ENCODE measurements at places on chromosomes 16 and 17.
A peak's percentile ranks its signal among the peaks of the same experiment; 100 is the strongest.

GRCh38 chr16:86752582-86753175 is 174.3 kb downstream of the FOXL1 start:
- DNase-seq, result no peak

DNA sequence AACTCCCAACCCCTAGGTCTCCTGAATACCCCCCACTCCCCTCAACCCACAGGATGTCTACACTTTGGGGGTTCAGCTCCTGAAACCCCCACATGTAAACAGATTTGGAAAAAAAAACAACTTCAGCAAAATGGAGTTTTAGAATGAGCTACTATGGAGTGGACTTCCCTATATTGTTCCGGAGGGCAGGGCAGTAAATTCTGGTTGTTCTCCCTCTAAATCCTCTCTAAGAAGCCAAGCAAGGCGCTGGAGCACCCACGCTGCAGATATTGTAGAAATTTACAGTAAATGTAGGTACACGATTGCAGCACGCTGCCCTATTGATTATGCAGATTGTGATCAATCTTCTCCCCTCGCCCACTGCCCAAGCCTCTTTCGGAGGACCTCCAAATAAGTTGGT is 8.5 kb upstream of the ZFHX3 start:
- DNase-seq, result no peak

DNA sequence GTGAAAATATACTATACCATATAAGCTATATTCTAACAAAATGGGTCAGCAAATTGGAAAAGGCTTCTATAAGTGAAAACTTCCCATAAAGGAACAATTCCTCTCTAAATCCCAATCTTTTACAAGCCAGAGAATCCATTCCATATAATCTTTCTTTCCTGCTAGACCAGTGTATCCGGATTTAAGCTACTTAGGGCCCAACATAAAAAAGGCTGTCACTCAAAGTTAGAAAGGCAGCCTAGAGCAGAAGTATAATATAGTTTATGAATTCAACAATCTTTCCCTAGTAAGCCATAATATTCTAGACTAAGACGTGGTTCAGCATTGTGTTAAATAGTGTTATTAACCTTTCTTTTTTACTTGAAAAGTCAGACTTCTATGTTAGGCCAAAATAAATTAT is 93.0 kb downstream of the SKAP1 start:
- no peak for DNase-seq

DNA sequence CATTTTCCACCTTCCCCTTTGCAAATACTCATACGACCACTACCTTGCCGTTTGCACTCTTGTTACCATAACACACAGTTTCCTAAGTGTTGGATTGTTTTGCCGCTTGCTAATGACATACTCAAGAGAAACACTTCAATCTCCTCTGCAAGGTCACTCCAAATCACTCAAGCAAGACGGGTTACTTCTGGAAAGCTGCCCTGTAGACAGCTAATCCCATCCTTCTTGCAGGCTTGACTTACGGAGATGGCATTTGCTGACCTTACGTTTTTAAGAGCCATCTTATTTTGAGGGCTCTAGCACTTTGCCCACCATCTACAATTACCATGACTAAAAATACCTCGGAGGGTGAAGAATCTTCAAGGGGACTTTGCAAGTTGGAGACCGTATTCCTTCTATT is 46.2 kb downstream of the MYH3 start:
- DNase-seq, result no peak

- no peak for DNase-seq
These were observed 79.1 kb downstream of the NXN start for GRCh38 chr17:900336-900934.

DNA sequence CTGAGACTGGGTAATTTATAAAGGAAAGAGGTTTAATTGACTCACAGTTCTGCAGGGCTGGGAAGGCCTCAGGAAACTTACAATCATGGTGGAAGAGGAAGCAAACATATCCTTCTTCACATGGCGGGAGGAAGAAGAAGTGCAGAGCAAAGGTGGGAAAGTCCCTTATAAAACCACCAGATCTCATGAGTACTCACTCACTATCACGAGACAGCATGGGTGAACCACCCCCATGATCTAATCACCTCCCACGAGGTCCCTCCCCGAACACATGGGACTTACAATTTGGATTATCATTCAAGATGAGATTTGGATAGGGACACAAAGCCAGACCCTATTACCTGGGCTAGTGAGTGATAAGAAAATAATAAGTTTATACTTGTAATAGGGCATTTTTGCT is 70.6 kb upstream of the HS3ST2 start:
- DNase-seq, result no peak

DNA sequence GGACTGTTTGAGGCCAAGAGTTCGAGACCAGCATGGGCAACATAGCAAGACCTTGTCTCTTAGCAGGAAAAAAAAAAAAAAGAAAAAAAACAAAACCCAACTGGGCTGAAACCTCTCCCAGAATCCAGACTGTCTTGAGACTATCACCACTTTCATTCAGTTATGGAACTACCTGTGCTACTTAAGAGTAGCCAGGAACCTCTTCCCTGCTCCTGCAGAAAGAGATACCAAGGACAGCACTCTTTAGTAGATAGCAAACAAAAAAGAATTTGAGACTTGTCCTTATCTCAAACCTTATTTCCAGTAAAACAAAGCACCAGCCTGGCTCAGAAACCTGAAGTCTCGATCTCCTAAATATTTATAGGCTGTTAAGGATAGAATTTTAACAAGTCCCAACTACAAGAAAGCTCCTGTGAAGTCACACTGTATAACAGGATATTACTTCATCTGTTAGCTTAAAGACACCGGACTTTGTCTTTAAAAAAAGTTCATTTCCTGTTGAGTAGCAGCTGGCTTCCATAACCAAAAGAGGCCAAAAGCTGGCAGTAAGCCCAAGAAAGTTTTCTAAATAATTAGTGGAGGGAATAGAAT is 5.1 kb downstream of the CDR2 start:
- no peak for DNase-seq

GRCh38 chr16:2082171-2082982 is 34.6 kb downstream of the TSC2 start:
- no peak for DNase-seq

- DNase-seq, result no peak
These were observed 88.6 kb upstream of the BRD7 start for GRCh38 chr16:50457423-50457822.

DNA sequence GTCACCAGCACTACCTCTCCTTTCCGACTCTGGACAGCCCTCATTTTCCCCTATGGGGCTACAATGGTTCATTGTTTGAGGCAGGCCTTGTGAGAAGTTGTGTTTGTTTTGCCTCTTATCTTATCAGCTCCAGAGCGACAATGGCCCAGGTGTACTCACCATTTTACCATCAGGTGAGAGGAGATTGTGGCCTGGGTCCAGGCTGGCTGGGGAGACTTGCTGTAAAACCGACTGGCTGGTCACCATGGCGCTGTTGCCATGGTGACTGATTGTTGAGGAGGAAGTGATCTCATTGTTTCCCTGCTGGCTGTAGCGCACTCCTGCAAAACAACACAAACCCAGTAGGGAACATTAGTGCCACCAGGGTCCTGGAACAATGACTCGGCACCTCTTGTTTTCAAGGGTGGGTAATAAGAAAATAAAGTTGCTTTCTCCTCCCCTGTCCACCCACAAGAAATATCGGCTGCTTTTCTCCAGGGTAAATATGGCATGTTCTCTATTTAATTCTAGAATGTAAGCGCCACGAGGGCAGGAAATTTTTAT is 34.4 kb downstream of the HNF1B start:
- no peak for DNase-seq

- no peak for DNase-seq
These were observed 472 bp upstream of the NME2 start for GRCh38 chr17:51165680-51166197.

DNA sequence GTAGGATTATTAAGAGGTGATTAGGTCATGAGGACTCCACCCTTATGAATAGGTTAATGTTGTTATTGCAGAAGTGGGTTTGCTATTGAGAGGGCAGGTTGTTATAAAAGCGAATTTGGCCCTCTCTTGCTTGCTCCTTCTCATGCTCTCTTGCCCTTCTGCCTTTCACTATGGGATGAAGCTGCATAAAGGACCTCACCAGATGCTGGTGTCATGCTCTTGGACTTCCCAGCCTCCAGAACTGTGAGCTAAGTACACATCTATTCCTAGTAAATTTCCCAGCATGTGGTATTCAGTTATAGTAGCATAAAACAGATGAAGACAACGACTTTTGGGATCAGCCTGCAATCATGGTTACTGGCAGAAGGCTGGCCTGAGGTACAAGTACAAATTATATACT is 41.4 kb upstream of the FBXO47 start:
- DNase-seq, result no peak

DNA sequence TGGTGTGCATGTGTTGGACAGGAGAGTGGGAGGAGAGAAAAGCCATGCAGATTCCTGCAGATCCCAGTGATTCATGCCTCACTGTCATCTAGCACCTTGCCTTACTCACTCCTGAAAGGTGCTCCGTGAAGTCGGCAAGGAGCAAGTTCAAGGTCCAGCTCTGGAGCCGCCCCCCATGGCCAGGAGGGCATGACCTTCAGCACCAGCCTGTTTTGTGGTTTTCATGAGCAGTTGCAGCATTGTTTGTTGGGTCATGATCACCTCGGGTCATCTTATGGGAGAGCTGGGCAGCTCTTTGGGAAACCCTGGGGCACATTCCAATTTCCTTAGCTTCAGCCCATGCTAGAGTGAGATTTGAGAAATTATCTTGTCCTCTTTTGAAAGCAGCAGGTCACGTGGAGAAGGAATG is 137.5 kb upstream of the IRX3 start:
- no peak for DNase-seq

DNA sequence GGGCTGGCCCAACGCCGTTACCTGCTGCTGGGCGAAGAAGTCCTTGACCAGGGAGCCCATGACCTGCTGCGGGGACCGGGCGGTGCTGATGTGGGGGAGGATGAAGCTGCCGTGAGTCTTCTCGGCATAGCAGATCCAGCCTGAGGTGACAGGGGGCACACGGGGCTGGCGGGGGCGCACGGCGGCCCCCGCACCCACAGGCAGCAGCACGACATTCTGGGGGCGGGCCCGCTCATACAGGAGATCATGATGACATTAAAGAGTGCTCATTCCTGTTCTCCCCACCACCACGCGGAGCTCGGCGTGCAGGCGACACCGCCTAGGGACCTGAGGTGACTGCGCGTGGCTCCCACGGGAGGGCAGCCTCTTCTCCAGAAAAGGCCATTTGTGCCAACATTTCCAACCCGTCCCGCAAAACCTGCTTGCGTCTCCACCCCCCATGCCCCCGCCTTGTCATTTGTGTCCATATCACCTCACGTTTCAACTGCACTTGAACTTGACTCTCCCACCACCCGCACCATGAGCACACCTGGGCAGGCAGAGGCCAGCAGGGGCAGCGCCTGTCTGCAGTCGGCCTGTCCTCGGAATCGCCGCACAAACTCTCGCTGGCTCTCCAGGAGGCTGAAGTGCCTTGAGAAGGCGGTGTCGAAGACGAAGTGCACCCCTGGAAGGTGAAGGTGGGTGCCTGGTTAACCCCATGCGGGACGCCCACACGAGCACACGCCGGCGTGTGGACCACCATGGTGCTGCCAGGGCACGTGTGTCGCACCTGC is 6.4 kb downstream of the CIAO3 start:
- DNase-seq, result no peak

DNA sequence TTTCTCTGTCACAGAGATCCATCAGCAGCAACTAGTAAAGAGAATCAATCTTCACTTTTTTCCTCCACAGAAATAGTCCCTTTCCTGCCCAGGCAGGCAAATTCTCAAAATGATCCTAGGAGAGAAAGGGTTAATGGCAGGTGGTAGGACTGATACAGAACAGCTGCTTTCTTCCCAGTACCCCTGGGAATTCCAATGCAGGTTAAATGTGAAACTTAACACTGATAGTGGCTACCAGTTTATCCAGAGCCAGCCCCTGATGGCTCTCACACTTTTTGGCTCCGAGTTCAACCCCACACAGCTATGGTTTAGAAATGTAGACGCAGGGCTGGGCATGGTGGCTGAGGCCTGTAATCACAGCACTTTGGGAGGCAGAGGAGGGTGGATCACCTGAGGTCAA is 22.2 kb downstream of the MARVELD3 start:
- no peak for DNase-seq

- no peak for DNase-seq
These were observed 9.0 kb upstream of the CRHR1 start for GRCh38 chr17:45775148-45775547.

DNA sequence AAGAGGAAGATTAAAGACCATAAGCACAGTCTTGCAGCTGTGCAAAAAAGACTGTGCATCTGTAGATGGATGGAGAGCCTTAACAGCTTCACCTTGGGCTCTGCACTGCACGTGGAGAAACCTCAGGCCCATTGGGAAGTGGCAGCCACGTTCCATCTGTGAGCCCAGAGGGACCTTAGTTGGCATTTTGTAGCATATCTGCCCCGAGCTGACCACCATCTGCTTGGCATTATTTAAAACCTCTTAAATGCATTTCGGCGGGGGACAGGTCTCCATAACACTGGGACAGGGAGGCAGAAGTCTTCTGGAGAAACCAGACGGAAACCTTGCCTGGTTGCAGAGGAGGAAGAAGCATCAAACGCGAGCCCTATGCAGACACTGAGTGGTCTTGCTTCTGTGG is 345.6 kb downstream of the CPPED1 start:
- no peak for DNase-seq

- DNase-seq, result no peak
These were observed 55.3 kb upstream of the ERCC4 start for GRCh38 chr16:13864689-13865088.

DNA sequence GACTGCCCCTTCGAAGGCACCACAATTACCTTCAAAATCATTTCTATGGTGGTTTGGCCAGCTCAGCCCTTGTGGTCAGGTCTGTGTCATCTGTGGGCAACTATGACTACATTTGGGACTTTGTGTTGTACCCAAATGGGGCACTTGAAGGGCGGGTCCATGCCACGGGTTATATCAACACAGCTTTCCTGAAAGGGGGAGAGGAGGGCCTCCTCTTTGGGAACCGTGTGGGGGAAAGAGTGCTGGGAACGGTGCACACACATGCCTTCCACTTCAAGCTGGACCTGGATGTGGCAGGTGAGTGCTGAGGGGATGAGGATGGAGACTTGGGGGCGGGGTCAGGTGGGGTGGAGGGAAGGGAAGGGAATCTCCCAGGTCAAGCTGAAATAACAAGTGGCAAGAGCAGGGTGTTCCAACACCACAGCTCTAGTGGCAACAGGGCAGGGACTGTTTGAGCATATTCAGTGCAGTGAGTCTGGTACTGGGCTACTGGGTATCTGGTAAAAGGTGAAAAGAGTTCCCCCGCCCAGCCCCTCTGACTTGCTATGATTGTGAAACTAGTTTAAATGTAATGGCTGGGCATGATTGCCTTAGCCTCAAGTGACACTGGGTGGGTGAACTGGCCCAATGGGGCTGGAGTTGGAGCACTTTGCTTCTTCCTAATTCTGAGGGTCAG is 1.7 kb downstream of the AOC2 start:
- peak; percentile 68 for DNase-seq

DNA sequence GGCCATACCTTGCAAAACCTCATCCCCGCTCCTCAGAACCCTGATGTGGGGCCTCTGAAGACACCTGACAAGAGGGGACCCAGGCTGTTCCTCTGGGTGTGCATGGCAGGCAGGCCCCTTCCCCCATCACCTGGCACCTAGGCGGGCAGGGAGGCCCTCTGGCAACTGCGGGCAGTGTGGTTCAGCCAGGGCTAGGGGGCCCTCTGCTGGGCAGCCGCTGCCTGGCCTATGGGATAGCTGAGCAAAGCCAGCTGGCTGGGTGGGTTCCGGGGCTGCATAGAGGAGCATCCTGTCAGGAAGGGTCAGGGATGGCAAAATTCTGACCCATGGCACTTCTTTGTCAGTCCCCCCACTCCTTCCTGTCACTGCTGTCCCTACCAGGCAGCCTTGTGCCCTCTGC is 228.7 kb upstream of the ASIC2 start:
- DNase-seq, result peak; percentile 10
